ENCODE measurements at places on chromosomes 2 and 18. TPM values are rescaled to one million over a fixed set of nuclear protein-coding genes. Genes with fewer than 3 reads are reported as not detected.

Gene PSD4
- polyA plus RNA-seq = 31.8 TPM

Gene MEP1B
- not detected for polyA plus RNA-seq

Gene CREG2
- polyA plus RNA-seq = 0.02 TPM

Gene TRAK2
- 35.6 TPM for polyA plus RNA-seq

Gene RBBP8
- 34.7 TPM for polyA plus RNA-seq

Gene AFF3
- polyA plus RNA-seq = 3.4 TPM

Gene INO80D
- polyA plus RNA-seq = 4.6 TPM

Gene CD207
- 0.10 TPM for polyA plus RNA-seq

Gene ZSWIM2
- not detected for polyA plus RNA-seq

Gene ELAC1
- 6.5 TPM for polyA plus RNA-seq

Gene CAPN14
- not detected for polyA plus RNA-seq

Gene SNORC
- 12.5 TPM for polyA plus RNA-seq

Gene NPHP1
- polyA plus RNA-seq = 6.5 TPM

Gene MAPK4
- polyA plus RNA-seq = 21.0 TPM

Gene MTHFD2
- 6.0 TPM for polyA plus RNA-seq

Gene CCDC85A
- polyA plus RNA-seq = 0.13 TPM

Gene NGEF
- 10.1 TPM for polyA plus RNA-seq

Gene CPS1
- 1.7 TPM for polyA plus RNA-seq

Gene POTEC
- polyA plus RNA-seq = not detected

Gene ATOH8
- polyA plus RNA-seq = 10.1 TPM

Gene NEURL3
- not detected for polyA plus RNA-seq

Gene MC5R
- polyA plus RNA-seq = 0.10 TPM

Gene ELOA2
- polyA plus RNA-seq = not detected

Gene IL36A
- polyA plus RNA-seq = not detected

Gene ERMN
- 0.04 TPM for polyA plus RNA-seq

Gene GATA6
- polyA plus RNA-seq = 31.3 TPM

Gene SAP130
- 20.6 TPM for polyA plus RNA-seq

Gene RSAD2
- polyA plus RNA-seq = 2.3 TPM

Gene ST8SIA5
- polyA plus RNA-seq = 30.2 TPM

Gene PROKR1
- 0.17 TPM for polyA plus RNA-seq

Gene G6PC2
- not detected for polyA plus RNA-seq

Gene KCNS3
- 1.8 TPM for polyA plus RNA-seq

Gene VWC2L
- polyA plus RNA-seq = not detected

Gene SLC14A1
- polyA plus RNA-seq = 3.6 TPM

Gene LBX2
- not detected for polyA plus RNA-seq

Gene MTERF4
- polyA plus RNA-seq = 39.0 TPM

Gene FOXI3
- not detected for polyA plus RNA-seq

Gene FAM124B
- 0.16 TPM for polyA plus RNA-seq

Gene NYAP2
- polyA plus RNA-seq = 0.09 TPM

Gene MAP3K19
- polyA plus RNA-seq = not detected

Gene CFAP65
- 0.10 TPM for polyA plus RNA-seq

Gene FNDC4
- 51.3 TPM for polyA plus RNA-seq

Gene STAT4
- polyA plus RNA-seq = 4.1 TPM

Gene LRRTM1
- 0.88 TPM for polyA plus RNA-seq

Gene OTOS
- not detected for polyA plus RNA-seq

Gene ANKRD30BL
- polyA plus RNA-seq = 0.13 TPM

Gene C1QL2
- not detected for polyA plus RNA-seq

Gene CXCR1
- 0.07 TPM for polyA plus RNA-seq

Gene STARD6
- not detected for polyA plus RNA-seq

Gene OSBPL6
- polyA plus RNA-seq = 0.98 TPM

Gene NTSR2
- polyA plus RNA-seq = 2.1 TPM

Gene CMPK2
- polyA plus RNA-seq = 2.4 TPM

Gene ABHD1
- polyA plus RNA-seq = 4.4 TPM

Gene SIGLEC15
- polyA plus RNA-seq = 0.64 TPM

Gene RIT2
- 0.99 TPM for polyA plus RNA-seq

Gene SERPINB13
- polyA plus RNA-seq = not detected

Gene MATN3
- polyA plus RNA-seq = 0.79 TPM

Gene CNRIP1
- polyA plus RNA-seq = 12.6 TPM

Gene SLC5A6
- 17.8 TPM for polyA plus RNA-seq

Gene EVX2
- not detected for polyA plus RNA-seq

All from adrenal gland (tissue), 19 donors.